RWPE1 (cell line): ENCODE measurements at places on chromosomes 16 and 17.

- DNase-seq = peak; percentile 78
These were observed 9.1 kb downstream of the FOXK2 start for GRCh38 chr17:82528484-82529265.

- DNase-seq = no peak
These were observed 28.5 kb upstream of the EFCAB13 start for GRCh38 chr17:47295037-47295873.

GRCh38 chr16:77502448-77502847, 67.6 kb upstream of the ADAMTS18 start:
- no peak for DNase-seq

DNA sequence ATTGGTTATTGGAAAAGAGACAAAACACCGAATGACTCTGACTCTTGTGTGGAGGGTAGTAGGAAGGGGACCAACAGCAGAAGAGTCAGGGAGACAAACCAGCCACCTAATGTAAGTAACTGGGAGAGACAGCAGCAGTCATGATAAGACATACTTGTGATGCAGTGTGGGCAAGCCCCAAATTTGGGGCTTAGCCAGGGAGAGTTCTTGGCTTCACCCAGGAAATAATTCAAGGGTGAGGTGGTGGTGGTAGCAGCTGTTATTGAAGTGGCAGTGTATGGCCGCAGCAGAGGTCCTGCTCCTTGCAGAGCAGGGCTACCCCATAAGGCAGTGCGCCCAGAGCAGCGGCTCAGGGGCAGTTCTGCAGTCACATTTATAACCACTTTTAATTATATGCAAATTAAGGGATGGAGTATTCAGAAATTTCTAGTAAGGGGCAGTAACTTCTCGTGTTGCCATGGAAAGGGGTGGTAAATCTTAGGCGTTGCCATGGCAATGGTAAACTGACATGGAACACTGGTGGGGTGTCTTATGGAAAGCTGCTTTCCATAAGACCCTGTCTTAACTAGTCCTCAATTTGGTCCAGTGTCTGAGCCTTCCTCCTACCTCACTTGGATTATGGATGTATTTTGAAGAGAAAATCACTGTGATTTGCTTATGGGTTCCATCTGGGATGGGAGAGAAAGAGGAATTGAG, 317.1 kb downstream of the PHKB start:
- DNase-seq = no peak

- no peak for DNase-seq
These were observed 245.9 kb upstream of the RPL38 start for GRCh38 chr17:73957564-73957963.

GRCh38 chr17:55210292-55210691, 54.5 kb upstream of the HLF start:
- no peak for DNase-seq

- no peak for DNase-seq
These were observed 1.7 kb downstream of the RPRML start for GRCh38 chr17:46977348-46977747.

GRCh38 chr17:17990282-17990681, 17.6 kb downstream of the DRC3 start:
- no peak for DNase-seq

DNA sequence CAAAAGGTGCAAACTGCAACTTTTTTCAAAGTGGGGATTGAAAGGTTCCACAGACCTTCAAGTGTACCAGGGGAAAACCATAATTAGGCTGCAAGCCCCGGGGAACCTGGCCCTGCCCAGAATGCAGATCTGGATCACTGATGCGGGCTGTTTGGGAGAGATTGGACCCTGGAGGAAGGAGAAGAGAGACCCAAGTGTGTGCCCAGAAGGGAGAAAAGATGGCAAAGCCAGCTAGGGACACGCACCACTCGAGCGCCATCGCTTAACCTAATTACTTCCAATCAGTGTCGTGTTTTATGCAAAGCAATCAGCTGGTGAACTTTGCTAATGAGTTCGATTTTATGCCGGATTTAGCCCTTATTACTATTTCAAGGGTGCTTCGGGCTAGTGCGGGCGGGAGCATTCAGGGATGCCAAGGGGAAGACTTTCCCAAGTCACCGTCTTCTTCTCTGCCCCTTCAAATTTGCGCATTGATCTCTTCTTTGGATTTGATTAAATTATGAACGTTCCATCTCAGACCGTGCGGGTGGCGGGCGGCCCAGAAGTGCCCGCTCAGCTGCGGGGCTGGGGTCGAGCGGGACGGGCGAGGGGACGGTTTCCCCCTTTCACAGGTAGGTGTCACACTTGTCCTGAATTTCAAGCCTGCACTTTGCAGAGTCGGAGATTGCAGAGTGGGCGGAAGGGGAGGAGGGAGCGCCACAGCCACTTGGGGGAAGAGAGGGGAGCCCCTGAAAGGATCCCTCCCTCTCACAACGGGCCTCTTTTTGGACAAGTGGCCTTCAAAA, 4.0 kb downstream of the IRX5 start:
- DNase-seq = no peak

DNA sequence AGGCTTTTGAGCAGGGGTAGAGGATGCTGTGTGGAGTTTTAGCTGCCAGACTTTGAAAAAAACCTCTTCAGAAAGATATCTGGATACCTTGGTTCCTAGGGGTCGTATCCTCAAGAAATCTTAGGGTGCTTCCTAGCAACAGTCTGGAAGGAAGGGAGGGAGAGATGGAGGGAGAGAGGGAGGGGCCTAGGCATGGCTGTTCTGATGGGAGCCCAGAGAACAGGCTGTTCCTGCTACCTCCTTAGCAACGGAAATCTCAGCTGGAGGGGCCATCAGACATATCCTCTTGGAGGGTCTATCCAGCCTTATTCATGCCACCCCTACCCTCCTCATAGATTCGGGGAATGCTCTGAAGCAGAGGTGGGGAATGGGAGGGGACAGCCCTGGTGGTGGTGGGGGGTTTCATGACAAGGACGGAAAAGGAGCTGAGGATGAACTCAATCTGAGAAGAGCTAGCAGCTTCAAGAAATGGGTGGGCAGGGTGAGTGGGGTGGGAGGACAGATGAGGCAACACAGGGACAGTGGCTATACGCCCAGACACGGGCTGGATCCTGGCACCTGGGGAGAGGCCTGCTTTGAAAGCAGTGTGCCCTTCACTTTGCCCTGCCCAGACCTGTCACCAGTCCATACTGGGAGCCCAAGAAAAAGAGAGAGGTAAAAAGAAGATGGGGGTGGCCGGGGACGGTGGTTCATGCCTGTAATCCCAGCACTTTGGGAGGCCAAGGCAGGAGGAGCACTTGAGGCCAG, 2.9 kb upstream of the THRA start:
- DNase-seq = no peak

GRCh38 chr17:59093702-59094231, 12.9 kb downstream of the TRIM37 start:
- DNase-seq = peak; percentile 64

- peak; percentile 86 for DNase-seq
These were observed 64.6 kb downstream of the CDK5R1 start for GRCh38 chr17:32551186-32551955.

- DNase-seq = peak; percentile 66
These were observed 24.8 kb downstream of the RAD51D start for GRCh38 chr17:35094902-35095301.

GRCh38 chr17:53141731-53142130, 681.0 kb upstream of the KIF2B start:
- no peak for DNase-seq

- DNase-seq = no peak
These were observed 50.1 kb downstream of the RHOT1 start for GRCh38 chr17:32192379-32192778.

GRCh38 chr17:31269578-31269983, 27.5 kb downstream of the OMG start:
- peak; percentile 82 for DNase-seq

GRCh38 chr17:46771561-46772474, 46.7 kb downstream of the WNT3 start:
- DNase-seq = peak; percentile 45

- DNase-seq = no peak
These were observed 86.8 kb downstream of the WWP2 start for GRCh38 chr16:69848637-69849545.

DNA sequence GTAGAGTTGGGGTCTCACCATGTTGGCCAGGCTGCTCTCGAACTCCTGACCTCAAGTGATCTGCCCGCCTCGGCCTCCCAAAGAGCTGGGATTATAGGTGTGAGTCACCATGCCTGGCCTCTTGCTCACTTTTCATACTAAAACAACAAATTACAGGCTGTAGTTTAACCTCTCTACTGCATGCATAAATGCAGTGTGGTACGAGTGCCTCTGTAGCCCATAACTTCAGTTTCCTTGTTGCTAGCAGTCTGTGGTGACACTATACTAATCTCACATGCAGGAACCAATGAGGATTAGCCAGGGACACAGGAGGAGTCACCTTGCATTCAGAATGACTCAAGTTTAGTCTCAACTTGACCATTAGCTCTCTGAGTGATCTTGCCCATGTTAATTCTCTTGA, 20.1 kb downstream of the HMOX2 start:
- DNase-seq = peak; percentile 26

GRCh38 chr16:83806036-83806435, 1.7 kb upstream of the HSBP1 start:
- no peak for DNase-seq
